Stimulated activated CD4-positive, alpha-beta T cell treated with anti-CD3 and anti-CD28 coated beads, Interleukin-1b, Interleukin-23, amount 100 ng/mL, for 1 hour (primary cell): ENCODE measurements at places on chromosomes 6 and 20.

GRCh38 chr6:132466952-132467351, 46.0 kb downstream of the STX7 start:
- DNase-seq: no peak

GRCh38 chr6:144027932-144028587, 20.0 kb upstream of the PLAGL1 start:
- no peak for DNase-seq

GRCh38 chr20:1075616-1076015, 42.8 kb upstream of the PSMF1 start:
- no peak for DNase-seq

GRCh38 chr6:166761801-166762200, 134.8 kb upstream of the RPS6KA2 start:
- no peak for DNase-seq

DNA sequence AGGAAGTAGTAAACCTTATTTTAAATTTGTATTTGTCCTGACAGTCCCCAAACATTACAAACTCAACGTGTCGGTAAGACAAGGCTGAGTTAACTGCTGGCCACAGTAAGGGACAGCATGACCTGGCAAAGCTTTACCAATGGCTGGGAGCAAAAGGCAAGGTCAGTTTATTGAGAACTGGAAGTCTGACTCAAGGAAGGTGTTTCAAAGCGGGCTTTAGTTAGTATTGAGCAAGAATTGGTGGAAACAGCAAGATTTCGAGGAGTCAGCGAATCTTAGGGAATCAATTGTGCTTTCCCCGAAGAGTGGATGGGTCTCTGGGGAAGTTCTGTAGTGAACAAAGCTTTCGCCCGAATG, 885 bp upstream of the GZF1 start:
- DNase-seq: no peak

GRCh38 chr20:50189681-50190250, 864 bp upstream of the CEBPB start:
- no peak for DNase-seq

DNA sequence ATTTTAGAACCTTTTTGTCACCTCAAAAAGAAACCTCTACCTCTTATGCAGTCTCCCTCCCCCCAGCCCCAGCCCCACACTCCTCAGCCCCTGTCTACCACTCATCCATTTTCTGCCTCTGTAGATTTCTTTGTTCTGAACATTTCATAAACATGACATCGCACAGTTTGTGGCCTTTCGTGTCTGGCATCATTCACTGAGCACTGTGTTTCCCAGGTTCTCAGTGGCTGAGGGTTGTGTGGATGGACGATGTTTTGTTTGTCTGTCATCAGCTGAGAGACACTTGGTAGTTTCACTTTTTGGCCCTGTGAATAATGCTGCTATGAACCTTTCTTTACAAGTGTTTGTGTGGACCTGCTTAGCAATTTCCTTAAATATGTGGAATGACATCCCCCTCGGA, 64.5 kb downstream of the FAM120B start:
- DNase-seq: no peak

DNA sequence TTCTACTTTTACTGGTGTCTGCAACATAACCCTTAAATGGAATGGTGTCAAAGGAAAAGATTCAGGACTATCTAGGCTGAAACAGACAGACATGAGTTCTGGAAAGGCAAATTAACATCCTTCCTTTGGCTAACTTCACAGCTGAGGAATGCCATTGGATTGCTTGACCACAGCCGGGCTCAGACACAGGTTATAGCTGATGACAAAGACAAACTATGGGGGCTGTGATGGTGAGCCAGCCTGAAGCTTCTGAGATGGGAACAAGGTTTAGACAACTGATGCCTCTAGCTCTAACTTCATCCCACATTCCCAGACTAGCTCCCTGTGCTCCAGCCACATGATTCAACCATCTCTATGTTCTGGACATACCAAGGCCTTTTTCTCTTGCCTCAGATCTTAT, 15.3 kb downstream of the POLR1C start:
- no peak for DNase-seq

DNA sequence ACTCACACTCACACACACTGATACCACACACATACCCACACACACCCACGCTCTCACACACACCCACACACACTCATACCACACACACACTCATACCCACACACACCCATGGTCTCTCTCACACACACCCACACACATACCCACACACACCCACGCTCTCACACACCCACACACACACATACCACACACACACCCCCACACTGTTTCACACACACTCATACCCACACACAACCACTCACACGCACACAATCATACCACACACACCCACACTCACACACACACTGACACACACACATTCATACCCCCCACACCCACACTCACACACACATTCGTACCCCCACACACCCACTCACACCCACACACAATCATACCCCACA, 158.1 kb downstream of the SMOC2 start:
- no peak for DNase-seq

- DNase-seq: no peak
Measured at GRCh38 chr6:5133943-5134342, 48.8 kb downstream of the PPP1R3G start.

DNA sequence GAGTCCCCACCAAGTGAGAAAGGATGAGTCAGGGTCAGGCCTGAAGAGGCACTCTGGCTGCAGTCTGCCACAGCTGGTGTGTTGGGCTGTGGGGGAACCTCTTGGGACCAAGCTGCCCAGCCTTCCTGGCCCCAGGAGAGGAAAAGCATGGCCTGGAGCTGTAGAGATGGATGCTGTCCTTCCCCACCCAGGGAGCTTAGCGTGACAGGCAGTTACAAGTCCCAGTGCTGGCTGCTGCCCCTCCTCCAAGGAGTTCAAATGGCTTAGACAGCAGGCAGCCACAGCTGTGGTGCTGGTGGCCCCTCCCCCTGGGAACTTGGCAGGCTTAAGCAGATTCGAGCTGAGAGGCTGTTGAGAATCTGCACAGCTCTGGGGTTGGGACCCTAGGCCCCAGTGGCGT, 253.2 kb downstream of the PLCB1 start:
- no peak for DNase-seq

- no peak for DNase-seq
Measured at GRCh38 chr20:59157064-59157463, 6.6 kb upstream of the ZNF831 start.

DNA sequence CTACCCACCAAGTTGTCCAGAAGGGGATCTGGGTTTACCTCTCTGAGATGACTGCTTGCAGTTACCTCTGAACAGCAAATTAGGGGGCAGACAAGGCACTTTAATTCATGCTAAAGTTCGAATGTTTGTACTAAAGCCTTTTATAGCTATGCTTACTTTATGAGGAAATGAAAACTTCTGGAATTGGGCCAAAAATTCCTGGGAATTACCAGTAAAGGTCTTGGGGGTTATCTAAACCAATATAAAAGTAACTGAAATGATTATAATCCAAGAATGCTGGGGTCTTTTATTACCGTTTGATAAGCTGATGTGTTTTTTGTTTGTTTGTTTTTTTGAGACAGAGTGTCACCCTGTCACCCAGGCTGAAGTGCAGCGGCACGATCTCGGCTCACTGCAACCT, 7.9 kb upstream of the LZTS3 start:
- DNase-seq: no peak

GRCh38 chr6:43658161-43658560, 13.3 kb downstream of the RSPH9 start:
- DNase-seq: no peak

- DNase-seq: no peak
Measured at GRCh38 chr6:29733057-29733456, 9.8 kb downstream of the HLA-F start.

DNA sequence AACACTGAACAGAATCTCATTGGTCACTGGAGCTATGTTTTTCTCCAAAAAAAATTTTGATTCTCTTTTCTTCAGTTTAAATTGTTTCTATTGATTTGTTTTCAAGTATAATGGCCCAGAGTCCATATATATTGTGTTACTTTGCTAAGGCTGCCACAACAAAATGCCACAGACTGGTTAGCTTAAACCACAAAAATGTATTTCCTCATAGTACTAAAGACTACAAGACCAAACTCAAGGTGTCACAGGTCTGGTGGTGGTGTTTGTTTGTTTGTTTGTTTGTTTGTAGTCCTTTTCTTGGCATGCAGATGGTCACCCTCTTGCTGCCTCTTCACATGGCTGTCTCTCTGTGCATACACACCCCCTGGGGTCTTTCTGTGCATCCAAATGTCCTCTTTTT, 34.0 kb downstream of the BMP5 start:
- DNase-seq: no peak
